ENCODE measurements at places on chromosomes 2 and 18.

- DNase-seq: no peak
Observed at GRCh38 chr2:28869494-28870145, 489 bp downstream of the TRMT61B start.

- no peak for DNase-seq
Observed at GRCh38 chr2:48885841-48886240, 130.3 kb upstream of the LHCGR start.

- DNase-seq: no peak
Observed at GRCh38 chr2:149536649-149537048, 50.9 kb downstream of the MMADHC start.

DNA sequence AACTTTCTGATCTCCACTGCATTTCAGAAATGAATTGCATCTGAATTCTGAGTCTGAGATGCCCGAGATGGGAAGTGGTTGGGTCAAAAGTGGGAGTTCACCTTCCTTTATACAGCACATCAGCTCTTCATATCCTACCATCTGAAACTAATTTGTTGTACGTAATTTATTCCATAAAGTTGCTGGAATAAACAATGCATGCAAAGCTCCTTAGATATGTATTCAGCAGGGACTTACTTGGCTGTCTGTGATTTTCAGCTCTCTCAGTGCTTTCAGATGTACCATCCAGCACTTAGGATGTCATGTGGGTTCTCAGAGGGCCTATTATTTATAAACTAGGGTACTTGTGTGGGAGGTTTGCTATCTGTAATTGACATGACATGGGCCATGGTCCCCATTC, 46.9 kb upstream of the EFEMP1 start:
- no peak for DNase-seq

DNA sequence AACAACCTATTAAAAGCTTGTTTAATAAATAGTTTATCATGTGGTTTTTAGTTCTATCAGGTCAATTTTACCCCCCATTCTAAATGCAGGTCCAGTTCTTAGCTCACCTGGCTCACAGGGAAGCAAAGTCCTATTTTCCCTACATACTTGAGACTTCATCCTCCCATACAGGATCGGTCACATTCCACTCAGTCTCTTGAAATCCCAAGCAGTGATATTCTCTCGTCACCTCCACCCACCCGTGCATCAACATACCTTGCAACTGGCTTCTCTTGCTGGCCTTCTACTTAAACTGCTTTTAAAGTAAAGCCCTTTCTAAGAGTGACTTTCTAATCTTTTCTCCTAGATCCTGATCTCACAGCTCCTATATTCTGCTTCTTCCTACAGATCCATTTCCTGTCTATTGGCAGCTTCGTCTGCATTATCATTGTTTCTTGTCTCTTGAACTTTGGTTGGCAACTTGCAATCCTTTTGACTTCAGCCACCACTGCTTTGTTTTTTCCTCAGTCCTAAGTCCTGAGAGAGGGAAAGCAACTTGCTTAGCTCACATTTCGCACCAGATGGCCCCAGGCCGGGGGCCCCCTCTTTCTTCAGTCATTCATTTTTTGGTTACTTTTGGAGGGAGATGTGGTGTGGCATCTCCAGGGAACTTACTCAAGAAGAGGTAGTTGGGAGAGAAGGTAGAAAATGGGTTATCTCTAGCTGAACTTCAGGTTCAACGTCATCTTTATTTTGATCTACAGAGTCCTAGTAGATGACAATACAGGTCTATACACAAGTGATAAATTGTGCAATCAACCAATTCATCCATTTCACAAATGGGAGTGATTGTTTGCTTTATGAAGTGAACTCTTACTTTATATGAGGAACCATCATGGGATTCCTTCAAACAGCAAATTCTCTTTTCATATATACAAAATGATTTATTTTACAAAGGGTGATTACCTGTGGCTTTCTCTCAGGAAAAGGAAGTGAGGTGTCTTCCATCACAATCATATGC, 23.9 kb upstream of the NCOA1 start:
- DNase-seq: no peak

GRCh38 chr18:21331065-21331464, 89.0 kb downstream of the GREB1L start:
- DNase-seq: no peak

- peak; percentile 75 for DNase-seq
Observed at GRCh38 chr2:240594511-240595380, 8.2 kb downstream of the CAPN10 start.

GRCh38 chr2:27381577-27382181, 1.1 kb upstream of the ZNF513 start:
- no peak for DNase-seq

- no peak for DNase-seq
Observed at GRCh38 chr2:195683174-195683573, 26.1 kb downstream of the SLC39A10 start.

- DNase-seq: no peak
Observed at GRCh38 chr2:1698188-1698945, 45.9 kb downstream of the PXDN start.

DNA sequence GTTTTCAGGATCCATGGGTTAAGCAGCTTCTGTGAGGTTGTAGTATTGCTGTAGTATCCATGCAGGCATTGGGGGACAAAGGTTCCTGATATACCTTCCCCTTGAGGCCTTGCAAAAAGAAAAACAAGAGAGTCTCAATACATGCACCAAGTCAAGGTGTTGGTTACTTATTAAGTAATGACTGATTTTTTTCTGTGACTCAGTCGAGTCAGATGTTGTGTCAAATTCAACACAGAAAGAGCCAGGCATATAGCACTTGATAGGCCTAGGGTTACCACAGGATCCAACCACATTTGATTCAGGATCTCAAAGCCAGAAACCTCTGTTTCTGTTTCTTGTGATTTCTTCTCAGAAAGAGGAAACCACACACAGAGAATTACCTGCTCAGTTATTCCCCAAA, 24.9 kb upstream of the CD8A start:
- no peak for DNase-seq

GRCh38 chr2:61959381-61960293, 54.2 kb downstream of the COMMD1 start:
- no peak for DNase-seq

- peak; percentile 64 for DNase-seq
Observed at GRCh38 chr2:42856891-42857632, 64.7 kb upstream of the HAAO start.

- DNase-seq: peak; percentile 36
Observed at GRCh38 chr2:86021396-86022378, 84.0 kb downstream of the POLR1A start.

GRCh38 chr2:82839036-82839435, 1620.0 kb downstream of the SUCLG1 start:
- no peak for DNase-seq

DNA sequence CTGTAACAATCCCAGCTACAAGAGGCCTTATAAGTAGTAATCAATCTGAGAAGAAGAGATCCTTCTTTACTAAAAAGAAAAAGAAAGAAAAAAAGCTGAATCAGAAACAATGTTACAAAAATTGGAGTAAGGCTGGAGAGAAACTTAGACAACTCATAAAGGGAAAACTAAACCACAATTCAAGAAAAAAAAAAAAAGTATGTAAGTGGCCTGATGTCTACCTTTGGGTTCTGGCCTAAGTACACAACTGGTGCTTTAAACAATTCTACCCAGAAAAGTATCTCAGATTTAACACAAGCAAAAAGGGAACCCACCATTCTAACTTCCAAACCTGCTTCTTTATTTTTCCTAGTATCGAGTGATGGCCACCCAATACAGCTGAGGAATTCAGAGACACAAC, 45.3 kb downstream of the ZNF521 start:
- no peak for DNase-seq

DNA sequence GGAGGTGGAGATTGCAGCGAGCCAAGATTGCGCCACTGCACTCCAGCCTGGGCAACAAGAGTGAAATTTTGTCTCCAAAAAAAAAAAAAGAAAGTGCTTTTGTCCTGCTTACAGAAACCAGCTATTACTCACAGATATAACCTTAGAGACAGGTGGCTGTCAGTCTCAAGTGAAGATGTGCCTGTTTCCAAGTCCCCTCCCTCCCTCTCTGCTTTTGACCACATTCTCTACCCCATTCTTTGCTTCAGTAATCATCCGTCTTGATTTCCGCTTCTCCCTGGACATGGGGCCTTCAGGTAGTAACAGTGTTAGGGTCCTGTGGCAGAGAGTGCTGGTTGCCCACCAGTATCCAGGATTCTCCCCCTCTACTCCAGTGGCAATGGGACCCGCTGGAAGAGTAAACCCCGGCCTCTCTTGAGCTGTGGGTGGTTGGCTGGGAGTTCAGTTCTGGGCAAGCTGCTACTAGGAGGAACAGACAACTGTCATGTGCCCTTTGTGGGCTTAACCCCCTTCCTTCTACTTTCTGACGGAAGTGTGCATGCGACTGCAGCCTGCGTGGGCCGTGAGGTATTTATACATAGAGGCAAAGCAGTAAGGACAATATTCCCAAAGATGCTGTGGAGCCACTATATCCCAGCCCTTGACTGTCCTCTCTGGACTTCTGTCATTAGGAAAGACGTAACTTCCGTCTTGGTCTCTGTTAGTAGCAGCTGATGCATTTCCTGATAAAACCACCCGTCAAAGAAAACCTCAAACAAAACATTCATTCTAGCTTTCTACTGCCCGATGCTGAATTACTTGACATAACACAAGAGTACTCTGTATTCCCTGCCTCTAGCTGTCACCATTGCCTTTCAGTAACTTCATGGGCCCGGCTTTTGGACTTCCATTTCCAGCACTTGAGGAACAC, 17.8 kb downstream of the PDCL3 start:
- DNase-seq: no peak

- no peak for DNase-seq
Observed at GRCh38 chr2:195610717-195611116, 46.3 kb upstream of the SLC39A10 start.

GRCh38 chr18:8699948-8700347, 5.4 kb upstream of the MTCL1 start:
- no peak for DNase-seq

GRCh38 chr2:160427629-160428404, 65.8 kb downstream of the RBMS1 start:
- DNase-seq: no peak

Measured in suprapubic skin (tissue), 4 donors.